ENCODE measurements at places on chromosomes 4 and X.

DNA sequence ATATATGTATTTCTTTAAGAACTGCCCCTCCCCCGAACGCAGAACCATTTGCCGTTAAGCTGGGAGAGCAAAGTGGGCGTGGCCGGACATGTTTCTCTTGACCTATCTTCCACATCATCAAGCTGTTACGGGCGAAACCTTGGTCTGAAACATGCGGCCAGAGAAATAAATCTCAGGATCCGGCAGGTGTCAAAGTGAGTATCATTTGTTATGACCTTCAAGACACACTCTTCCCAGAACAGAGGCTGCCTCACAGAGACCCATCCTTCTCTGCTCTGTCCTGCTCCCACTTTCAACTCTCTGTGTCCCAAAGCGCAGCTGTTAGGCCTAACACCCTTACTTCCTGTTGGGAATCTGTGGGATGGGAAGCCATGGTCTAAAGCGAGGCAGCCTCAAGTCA, at the start of gene MAGEB18:
TSS of gene MAGEB18 (plus strand) at position 70 of the 400 bp plus-strand sequence. CDS start 643 bp downstream, outside the sequence.
- DNase-seq, result no peak

DNA sequence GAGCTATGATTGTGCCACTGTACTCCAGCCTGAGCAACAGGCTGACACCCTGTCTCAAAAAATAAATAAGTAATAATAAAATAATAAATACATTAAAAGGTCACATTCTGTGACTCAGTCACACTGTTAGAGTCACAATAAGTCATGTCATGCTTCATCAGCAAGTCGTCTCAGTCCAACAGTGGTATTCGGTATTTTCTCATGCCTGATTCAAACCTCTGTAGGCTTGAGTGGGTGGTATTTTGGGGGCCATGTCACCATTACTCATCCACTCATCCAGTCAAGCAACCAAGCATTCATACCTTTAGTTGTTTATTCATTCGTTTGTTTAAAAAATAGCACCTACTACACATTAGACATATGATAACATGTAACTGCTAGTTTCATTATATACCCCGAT, 46.9 kb downstream of the SUPT20HL2 start:
- DNase-seq, result no peak

DNA sequence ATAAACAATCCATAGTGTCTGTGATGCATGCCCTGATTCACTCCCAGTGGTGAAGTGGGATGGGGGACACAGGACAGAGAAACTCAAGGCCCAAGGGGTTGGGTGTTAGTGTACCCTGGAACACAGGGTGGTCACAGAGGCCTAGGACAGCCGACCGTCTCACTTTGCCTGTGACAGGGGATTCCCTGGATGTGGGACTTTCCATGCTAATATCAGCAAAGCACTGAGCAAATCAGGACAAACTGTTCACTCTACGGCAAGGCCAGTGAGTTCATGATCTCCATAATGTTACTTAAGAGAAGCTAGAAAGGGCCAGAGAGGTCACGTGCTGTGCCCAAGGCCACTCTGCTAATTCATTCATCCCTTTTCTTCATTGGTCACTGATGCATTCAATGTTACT, 158.7 kb upstream of the RBPJ start:
- DNase-seq, result no peak

GRCh38 chrX:123846577-123847038, 13.2 kb upstream of the XIAP start:
- no peak for DNase-seq

DNA sequence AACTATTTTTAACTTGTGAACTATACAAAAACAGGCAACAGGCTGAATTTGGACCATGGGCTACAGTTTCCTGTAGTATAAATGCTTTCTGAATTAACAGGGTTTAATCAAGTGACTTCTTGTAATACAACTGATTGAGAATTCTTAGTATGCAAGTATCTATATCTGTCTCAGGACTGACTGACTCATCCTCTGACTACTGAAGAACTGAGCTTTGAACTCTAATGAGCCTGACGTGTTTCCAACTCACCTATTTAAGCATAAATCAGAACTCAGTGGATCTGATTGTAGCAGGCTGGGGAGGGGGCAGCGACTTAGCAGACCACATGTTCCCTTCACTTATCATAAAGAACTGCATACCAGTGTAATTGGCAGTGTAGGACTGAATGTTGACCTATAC, 7.8 kb downstream of the SPATA4 start:
- DNase-seq, result no peak

- DNase-seq, result no peak
Observed at GRCh38 chr4:17875402-17876070, 64.8 kb downstream of the NCAPG start.

DNA sequence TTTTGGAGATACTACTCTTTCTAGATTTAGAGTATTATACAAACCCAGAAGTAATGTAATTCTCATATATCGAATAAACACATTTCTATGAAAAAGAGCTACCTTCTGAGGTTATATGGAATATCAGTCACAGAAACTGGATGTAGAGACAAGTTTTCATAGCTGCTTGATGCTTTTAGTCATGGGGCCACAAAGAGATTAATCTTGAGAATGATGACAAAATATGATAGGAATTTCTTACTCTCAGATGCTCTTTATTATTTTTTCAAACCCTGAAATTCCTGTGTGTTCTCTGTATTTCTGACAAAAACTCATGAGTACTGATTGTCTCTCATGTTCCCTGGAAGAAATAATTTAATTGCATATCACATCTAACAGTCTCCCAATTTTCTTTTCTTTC, 662.5 kb downstream of the RAPGEF2 start:
- DNase-seq, result no peak

GRCh38 chr4:184743650-184744049, 9.8 kb upstream of the CENPU start:
- no peak for DNase-seq

GRCh38 chr4:61239250-61239649, 39.1 kb downstream of the ADGRL3 start:
- DNase-seq, result no peak

DNA sequence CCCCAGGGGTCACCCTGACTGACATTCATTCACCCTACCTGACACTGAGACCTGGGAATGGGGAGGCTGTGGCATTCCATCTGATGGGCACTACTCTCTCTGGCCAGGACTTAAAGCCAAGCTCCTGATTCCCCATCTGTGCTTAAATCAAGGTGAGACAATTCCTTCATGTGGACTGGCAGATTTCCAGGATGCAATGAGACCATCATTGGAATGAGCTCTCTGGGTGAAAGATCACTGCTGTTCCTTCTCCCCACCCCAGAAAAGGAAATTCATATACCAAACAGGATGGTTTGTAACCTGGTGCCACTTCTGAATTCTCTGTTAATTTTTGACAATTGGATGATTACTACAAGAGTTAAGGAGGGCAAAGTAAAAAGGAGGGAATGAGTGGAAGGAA, 354.8 kb downstream of the MID1IP1 start:
- DNase-seq, result no peak

- DNase-seq, result no peak
Observed at GRCh38 chr4:52841682-52842456, 20.2 kb upstream of the RASL11B start.

- no peak for DNase-seq
Observed at GRCh38 chrX:73581002-73581628, 18.1 kb downstream of the CHIC1 start.

DNA sequence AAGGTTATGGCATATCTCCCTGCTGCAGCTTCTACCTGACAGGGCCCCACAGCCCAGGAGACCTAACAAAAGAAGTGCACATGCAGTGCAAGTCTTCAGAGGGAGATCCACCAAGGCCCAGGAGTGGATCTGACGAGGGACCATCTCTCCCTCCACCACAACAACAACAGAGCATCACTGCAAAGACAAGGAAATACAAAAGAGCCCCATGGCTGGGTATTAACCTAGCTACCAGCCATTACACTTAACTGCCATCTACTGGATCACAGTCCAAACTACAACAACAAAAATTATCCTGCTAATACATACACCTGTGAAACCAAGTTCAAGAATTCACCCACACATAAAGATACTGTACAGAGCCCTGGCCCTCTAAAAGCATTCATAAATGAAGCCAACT, 280.2 kb upstream of the SLC7A11 start:
- no peak for DNase-seq

DNA sequence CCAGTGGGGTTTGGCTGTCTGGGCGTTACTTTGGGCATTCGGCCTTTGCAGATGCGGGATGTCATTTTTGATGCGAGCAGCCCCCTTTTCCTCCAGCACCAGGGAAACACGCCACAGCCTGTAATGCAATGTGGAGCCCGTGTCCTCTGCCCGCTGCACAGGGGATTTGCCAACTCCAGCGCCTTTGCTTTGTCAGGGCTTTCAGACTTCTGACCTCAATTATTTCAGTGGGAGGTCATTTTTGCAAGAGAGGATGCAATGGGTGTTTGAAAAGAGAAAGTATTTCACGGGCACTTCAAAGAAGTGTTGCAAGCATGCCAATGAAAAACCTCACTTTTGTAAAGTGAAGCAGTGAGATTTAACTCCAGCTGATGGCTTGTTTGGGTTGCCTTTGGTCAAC, 11.5 kb downstream of the CLCN4 start:
- no peak for DNase-seq

GRCh38 chrX:24956828-24957227, 58.9 kb downstream of the ARX start:
- no peak for DNase-seq

DNA sequence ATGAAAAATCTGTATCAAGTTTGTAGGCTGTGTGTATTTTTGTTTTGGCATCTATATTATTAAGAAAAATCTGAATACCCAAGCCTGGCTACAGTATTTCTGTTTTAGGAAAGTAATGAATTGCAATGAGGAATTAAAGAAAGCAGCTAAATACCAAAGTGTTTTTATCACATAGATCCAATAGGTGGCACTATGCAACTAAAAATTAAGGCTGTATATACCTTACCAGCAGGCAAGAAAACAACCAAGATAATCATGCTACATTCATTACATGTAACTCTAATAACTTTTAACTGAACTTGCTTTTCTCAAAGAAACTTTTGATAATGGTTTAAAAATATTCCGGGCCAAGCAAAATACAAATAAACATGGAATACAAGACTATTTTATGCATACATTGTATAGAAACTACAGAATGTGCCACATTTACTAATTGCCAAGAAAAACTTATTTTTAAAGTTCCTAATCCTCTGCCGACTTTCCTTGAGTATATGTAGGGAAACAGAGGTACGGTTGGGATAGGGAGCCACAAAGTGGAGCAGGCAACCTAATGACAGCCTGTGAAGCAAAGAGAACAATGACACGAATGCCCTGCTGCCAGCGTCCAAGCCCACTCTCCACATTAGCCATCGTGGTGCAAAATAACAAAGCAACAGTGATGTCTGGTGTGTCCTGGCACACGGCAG, 63.7 kb downstream of the SEC24D start:
- peak; percentile 64 for DNase-seq

DNA sequence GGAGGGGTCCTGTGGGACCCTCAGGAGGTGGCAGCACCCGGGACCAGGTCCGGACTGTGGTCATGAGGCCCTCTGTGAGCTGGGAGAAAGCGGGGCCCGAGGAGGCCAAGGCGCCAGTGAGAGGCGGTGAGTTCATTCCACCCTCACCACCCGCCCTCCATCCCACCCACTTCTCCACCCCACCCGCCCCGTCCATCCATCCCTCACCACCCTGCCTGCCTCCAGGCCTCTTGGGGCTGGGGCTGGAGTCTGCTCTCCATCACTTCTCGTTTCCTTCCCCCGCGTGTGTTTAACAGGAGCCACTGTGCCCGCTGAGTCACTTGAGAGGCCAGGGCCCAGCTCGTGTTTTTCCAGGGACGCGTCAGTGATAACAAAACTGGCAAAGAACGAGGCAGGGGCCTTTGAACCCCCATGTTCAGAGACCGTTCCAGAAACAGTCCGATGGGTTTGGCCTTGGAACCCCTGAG, 6.2 kb downstream of the SH3TC1 start:
- DNase-seq, result no peak

- no peak for DNase-seq
Observed at GRCh38 chrX:97842468-97843199, 958.9 kb downstream of the RPA4 start.

DNA sequence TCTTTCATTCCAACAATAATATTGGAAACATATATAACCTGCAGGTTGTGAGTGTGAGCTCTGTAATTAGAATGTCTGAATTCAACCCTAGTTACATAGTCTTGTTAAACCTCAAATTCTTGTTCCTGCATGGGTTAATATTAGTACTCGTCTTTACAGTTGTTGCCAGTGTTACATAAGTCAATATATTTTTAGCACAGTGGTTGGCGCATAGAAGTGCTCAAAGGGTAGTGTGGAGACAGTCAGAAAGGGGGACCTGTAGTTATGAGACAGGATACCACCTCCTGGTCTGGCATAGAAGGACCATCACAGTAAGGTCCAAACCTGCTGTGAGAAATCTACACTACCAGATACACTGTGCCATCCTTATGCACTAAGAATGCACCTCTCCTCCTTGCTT, 1045.9 kb upstream of the SLIT2 start:
- no peak for DNase-seq

- no peak for DNase-seq
Observed at GRCh38 chr4:80515496-80515895, 180.0 kb downstream of the CFAP299 start.

- DNase-seq, result peak; percentile 62
Observed at GRCh38 chrX:39730662-39731329, 367.0 kb downstream of the BCOR start.

- DNase-seq, result no peak
Observed at GRCh38 chrX:39984191-39984956, 113.4 kb downstream of the BCOR start.

Data from CD8-positive, alpha-beta T cell (primary cell).